ENCODE measurements at places on chromosomes 7 and 10.
A peak's percentile ranks its signal among the peaks of the same experiment; 100 is the strongest.

- no peak for DNase-seq
These were observed 102.7 kb upstream of the PRSS1 start for GRCh38 chr7:142646386-142647140.

- DNase-seq = no peak
These were observed 1.3 kb upstream of the CDK14 start for GRCh38 chr7:90594751-90595317.

DNA sequence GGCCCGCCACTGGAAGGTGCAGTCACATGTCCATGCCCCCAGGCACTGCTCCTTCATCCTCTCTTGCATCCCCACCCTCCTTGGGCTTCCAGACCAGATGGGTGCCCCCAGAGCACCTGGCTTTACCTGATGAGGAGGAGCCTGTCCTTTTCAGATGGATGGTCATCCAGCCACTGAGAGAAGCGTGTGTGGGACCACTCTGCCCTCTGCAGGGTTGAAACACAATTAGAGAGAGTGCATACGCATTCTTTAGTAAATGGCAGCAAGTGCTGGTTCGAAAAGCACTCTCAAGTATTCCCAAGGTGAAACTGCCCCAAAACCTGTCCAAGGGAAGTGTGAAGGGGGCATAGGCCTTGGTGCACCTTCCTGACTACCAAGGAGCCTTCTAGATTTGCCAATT is 41.6 kb downstream of the HBP1 start:
- DNase-seq = no peak

DNA sequence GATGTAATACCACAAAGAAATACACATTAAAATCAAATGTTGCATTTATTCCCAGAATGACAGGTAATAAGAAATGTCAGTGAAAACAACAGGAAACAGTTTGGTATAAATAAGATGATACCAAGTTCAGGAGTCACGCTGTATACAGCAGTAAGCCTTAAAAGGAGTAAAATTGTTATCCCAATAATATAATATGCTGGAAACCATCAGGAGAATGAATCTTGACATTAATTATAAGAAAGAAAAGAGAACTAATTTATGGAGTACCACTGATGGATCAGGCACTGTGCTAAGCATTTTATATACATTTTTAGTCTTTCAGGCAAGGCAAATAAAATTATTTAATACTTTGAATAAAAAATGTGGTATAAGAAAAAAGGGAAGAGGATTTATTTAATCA is 27.6 kb downstream of the PRKAR2B start:
- no peak for DNase-seq

GRCh38 chr10:17426263-17426750 is 28.1 kb downstream of the ST8SIA6 start:
- DNase-seq = no peak

DNA sequence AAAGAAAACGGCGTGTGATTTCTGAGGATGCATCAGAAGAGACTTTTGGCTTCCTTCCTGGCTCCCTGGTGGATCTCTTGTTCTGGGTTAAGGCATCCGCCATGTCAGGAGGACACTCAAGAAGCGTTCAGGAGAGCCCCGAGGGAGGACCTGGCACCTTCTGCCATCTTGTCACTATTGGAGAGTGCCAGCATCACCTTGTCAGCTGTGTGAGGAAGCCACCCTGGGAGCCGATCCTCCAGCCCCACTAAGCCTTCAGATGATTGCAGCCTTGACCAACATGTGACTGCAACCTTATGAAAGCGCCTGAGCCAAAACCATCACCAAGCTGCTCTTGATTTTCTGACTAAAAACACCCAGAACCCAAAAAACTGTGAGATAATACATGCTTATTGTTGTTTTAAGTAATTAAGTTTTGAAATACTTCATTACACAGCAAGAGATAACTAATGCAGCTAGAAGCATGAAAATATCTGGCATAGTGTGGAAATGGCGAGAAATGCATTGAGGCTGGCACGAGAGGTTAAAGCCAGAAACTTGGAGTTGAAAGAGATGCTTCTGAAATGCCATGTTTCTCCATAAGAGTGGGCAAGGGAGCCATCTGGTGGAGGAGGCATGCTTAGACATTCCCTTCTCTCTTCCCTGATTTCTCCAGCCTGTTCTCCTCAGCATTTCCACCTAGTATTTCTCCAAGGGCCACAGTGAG is 5.4 kb upstream of the ZFYVE27 start:
- no peak for DNase-seq

GRCh38 chr7:94055963-94056362 is 51.8 kb upstream of the BET1 start:
- DNase-seq = no peak

- DNase-seq = no peak
These were observed 20.3 kb downstream of the ZNF277 start for GRCh38 chr7:112226701-112227276.

- DNase-seq = no peak
These were observed 46.5 kb downstream of the MALSU1 start for GRCh38 chr7:23345601-23346000.

DNA sequence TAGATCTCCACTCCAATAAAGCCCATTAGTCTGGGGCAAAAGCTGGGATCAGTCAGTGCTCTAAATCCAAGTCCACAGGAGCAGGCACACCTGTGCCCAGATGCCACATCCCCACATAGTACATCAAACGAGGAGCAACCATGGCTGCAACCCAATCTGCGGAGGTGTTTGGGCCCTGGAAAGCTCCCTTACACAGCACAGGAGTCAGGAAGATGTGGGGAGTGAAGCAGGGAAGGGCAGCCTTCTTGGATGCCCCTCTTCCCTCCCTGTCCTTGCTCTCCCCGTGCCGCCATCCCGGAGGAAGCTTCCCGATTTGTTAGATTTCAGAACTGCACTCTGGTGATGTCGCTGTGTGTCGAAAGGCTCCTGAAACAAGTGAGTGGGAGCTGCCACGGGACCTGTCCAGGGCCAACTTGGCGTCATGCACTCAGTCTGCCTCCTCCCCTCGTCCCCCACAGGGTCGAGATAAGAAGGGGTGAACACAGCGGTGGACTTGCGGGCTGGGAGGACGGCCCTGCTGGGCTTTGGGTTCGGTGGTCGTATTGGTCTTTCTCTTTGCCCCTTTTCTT is 230.6 kb upstream of the GRB10 start:
- no peak for DNase-seq

DNA sequence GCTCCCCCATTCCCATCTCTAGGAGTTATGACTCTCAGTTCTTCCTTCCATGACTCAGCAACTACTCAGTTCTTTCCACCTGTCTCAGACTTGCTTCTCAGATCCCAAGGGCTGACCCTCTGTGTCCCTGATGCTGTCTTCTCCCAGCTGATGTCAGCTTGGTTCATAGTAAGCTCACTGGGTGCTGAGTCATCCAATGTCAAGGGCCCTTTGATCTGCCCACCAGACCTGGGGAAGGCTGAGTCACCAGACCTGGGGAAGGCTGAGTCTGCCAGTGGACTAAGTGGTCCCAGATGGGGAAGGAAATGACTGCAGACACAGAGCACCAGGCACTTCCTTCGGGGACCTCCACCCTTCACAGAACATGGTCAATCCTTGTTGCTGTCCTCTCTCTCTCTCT is 76.1 kb upstream of the ZEB1 start:
- DNase-seq = peak; percentile 49

GRCh38 chr10:66277481-66277880 is 648.4 kb upstream of the LRRTM3 start:
- no peak for DNase-seq

GRCh38 chr10:72702868-72703581 is 11.1 kb downstream of the MCU start:
- no peak for DNase-seq

DNA sequence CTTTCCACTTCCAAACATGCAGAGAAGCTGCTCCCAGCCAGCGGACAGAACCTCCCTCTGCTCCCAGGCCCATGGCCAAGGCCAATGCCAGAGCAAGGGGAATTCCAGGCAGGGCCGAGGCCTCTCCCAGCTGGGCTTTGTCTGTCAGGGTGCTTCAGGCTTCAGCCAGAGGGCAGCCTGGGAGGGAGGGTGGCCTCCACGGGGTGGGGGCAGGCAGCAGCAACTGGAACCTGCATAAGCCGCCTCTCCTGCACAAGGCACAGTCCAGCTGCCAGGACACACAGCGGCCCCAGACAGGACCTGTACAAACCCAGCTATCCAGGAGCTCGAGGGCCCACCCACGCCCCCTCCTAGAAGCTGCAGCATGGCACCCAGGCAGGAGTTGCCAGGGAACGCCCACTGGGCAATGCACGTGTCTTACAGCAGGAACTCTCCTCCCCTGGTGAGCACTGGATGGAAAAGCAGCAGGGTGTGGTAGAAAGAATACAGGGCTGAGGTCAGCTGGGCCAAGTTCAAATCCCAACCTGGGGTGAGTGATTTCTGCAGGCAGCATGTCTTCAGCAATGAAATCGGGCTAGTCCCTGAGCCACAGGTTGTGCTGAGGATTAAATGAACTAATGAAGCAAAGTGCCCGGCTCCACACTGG is 7.6 kb downstream of the FAM53B start:
- no peak for DNase-seq

Data from stimulated activated CD8-positive, alpha-beta memory T cell treated with anti-CD3 and anti-CD28 coated beads, Interleukin-2, amount 100 ng/mL, for 48 hours (primary cell).